Islet precursor cell (in vitro differentiated cells): ENCODE measurements at places on chromosomes 4 and X.
A peak's percentile ranks its signal among the peaks of the same experiment; 100 is the strongest.

DNA sequence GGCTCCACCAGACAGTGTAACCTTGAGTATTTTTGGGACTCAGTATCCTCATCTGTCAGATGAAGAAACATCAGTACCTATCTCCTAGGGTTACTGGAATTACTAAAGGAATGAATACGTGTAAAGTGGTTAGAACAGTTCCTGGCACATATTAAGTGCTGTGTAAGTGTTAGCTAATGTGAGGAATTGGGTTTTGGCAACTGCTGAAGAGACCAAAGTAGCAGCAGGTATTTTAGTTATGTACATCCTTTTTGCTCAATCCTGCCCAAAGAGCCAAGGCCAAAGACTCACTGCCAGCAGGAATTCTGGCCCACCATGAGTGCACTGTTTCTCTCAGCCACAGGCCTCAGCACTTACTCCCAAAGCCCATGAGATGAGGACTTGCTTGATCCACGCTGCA lies 16.7 kb upstream of the MCF2 start:
- no peak for DNase-seq

- DNase-seq = no peak
Observed at GRCh38 chr4:52103319-52103718, 52.2 kb downstream of the SPATA18 start.

- DNase-seq = no peak
Observed at GRCh38 chr4:120844528-120844921, 78.0 kb downstream of the PRDM5 start.

- DNase-seq = peak; percentile 35
Observed at GRCh38 chr4:8919651-8920288, 48.1 kb upstream of the HMX1 start.

DNA sequence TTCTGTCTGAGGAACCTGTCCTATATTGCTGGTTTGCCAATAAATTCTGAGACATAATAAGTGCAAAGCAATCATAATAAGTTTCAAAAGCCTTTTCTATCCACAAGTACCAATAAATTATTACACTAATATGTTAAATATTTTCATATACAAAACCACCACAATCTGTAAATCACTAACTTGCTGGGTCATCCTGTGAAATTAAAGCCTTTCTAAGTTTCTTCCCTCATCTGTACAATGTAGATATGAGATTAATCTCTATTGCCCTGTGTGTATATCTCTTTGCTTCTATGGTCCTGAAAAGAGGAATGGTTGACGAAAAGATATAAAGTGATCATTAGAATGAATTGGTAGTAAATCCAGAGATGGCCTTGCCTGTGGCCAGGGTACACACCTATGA lies 231.6 kb downstream of the NR3C2 start:
- no peak for DNase-seq

DNA sequence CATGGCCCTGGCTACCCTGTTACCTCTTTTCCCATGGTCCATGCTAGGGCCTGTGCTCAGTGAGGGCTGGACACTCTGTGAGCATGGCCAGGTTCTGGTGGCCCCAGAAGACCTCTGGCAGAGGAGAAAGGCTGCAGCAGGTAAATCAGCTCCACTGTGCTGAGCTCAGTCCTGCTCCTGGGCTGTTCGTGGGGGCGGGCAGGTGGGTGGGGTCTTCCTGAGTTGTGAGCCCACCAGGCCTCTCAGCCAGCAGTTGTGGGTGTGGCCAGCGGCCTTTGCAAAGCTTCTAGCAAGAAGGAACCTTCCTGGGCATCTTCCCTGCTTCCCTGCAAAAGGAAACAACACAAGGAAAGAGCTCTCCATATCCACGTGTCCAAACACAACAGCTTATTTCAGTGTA lies 85.3 kb upstream of the STX18 start:
- DNase-seq = peak; percentile 56

DNA sequence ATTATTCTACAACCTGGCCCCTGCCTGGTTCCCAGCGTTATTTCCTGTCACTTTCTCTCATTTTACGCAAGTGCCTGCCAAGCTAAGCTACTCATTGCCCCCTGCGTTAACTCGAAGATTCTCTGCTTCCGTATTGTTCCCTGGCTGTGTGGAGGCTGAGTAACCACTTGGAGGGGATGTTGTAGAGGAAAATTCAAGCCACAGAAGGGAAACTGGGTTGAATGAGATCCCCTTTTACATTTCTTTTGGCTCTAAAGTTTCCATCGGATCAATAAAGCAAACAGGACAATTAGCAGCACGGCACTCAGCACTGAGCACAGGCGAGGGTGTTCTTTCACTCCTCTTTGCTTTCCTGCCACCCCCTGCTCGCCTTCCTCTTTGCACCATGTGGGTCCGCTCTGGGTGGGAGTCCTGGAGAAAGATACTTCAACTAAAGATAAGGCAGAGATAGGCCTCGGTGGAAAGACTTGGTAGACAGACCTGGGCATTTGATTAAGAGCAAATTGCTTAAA lies 4.2 kb upstream of the TMSB4X start:
- peak; percentile 69 for DNase-seq

DNA sequence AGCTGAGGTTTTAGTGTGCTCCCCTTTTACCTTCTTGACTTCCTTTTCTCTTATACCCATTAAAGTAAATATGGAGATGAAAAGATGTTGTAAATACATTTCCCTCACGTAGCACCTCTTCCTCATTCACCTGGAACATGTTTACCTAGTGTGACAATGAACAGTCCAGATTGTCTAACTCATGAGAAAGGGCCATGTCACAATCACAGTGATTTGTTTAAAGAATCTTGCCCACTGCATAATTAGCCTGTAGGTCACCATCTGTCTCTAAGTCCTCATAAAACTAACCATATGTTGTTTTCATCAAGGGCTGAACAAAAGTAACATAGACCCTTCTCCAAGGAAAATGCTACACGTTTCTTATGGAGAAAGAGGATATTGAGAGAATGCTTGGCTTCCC lies 85.7 kb downstream of the TSPAN5 start:
- no peak for DNase-seq
